ENCODE measurements at places on chromosomes 4 and X.

DNA sequence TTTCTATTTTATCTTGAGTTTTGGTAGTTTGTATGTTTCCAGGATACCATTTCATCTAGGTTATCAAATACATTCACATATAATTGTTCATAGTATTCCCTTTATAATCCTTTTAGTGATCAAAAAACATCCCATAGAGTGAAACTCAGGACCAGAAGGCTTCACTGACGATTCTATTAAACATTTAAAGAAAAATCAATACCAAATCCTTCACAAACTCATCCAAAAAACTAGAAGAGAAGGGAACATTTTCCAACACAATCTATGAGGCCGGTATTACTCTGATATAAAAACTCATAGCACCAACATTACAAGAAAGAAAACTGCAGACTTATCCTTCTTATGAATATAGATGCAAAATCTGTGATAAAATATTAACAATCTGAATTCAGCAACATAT lies 203.4 kb downstream of the ANKRD50 start:
- DNase-seq: no peak

DNA sequence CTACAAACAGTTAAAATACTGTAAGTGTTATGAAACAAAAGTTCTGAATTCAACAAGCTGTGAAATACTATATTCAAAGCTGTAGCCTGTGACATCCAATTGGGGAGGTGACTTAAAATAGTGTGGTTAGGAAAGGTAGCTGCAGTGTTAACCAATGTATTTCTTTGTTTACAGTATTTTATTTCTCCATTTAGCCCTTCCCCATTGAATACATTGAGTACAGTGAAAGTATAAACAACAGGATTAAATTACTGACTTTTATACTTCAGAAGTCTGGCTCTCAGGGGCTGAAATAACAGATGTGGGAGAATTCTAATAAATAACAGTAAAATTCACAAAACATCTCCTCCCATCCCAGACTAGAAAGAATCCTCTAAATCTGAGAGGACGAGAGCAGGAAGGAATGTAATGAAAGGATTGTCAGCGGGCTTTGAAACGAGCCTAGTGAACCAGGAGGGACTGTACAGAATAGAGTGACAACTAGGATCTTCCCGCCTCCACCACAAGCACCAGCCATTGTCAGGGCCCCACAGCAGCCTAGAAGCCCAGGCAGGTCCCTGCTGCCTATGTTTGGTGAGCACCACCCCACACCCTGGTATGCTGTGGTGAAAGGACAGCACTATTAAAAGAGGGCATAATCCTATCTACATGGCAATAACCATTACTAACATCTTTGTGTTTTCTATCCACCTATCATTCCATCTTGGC lies 73.7 kb downstream of the SPCS3 start:
- no peak for DNase-seq

DNA sequence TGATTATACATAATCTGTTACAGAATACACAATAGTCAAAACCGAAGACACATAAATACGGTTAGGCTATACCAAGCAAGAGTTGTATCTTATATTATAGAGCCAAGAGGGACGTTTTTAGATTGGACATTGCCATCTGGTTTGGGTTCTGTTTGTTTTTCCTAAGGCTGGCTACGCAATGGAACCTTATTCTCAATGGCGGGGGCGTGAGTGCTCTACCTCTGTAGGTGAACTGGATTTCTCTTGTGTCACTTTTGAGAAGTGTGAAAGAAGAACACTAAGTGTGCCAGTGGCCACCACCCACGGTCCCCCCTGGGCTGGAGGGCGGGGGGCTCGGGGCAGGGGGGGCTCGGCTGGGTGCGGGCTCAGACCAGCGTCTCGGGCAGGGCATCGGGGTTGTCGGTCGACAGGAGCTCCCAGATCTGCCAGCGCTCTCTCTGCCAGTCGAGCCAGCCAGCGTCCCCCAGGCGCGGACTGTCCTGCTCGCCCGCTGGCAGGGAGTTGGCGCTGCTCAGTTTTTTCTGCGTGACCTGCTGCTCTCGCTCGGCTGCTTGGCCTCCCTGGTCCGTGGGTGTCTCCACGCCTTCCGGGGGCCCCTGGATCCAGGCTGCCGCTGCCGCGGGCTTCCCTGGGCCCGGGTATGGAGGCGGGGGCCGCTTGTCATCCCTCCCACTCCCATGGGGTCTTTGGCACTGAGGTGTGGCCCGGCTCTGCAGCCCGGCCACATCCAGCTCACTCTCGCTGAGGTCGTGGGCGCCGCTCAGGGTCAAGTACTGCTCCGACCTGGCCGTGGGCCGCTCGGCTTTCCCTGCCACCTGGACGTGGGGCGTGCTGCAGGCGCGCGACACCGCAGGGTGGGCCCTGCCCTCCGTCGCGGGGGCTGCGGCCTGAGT lies 27.6 kb downstream of the HCCS start:
- no peak for DNase-seq

DNA sequence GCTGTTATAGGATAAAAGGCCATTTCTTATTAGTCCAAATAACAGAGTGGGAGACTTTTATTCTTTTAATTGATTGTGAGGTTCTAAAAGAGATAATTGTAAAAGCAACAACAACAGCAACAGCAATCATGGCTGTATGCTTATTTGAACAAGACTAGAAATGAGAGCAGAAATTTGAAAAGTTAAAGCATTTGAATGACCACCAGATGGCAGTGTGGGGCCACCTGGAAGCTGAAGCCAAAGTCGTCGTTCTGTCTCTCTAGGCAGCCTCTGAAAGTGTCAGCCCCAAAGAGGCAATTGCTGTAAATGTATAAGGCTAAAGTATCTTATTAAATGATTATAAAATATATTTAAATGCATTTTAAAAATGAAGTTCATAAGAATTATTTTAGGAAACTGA lies 42.2 kb downstream of the SH2D1A start:
- DNase-seq: peak; percentile 25

DNA sequence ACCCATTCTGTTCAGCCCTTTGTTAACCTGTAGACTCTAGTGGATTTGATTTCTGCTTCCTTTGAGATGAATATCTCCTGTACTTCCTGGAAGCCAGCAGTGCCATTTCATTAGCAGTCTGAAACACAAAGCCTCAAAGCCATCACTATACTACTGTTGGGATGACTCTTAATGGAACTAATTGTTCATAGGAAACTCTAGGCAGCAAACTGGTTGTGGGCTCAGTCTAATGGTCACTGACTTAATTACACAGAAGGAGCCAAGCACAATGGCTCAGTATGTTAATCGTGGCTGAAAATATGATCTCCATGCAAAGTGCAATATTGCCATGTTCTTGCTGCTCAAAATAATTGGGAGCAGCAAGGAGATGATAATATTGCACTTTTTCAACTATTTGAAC lies 262.3 kb downstream of the ARHGAP24 start:
- DNase-seq: no peak

- no peak for DNase-seq
Measured at GRCh38 chr4:116016201-116016600, 902.8 kb upstream of the NDST4 start.

- DNase-seq: no peak
Measured at GRCh38 chrX:106208154-106208553, 40.0 kb downstream of the PWWP3B start.

GRCh38 chrX:48306175-48306574 lies 50.3 kb downstream of the SSX3 start:
- no peak for DNase-seq

DNA sequence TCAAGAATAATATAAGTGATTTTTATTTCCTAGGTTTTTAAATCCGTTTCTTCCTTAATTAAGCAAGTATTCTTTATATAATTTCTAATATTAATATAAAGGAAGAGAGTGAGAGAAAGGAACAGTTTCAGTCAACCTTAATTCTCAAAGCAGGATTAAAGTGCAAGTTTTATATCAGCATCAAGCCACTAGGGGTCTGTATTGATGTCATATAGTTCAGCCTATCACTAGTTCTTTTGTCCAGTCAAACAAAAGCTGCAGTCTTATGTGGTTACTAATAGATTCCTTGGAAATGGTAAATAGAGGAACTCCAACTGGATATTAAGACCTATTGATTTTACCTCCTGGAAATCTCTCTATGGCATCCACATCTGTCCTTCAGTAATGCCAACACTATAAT lies 82.0 kb downstream of the NAP1L3 start:
- DNase-seq: no peak

DNA sequence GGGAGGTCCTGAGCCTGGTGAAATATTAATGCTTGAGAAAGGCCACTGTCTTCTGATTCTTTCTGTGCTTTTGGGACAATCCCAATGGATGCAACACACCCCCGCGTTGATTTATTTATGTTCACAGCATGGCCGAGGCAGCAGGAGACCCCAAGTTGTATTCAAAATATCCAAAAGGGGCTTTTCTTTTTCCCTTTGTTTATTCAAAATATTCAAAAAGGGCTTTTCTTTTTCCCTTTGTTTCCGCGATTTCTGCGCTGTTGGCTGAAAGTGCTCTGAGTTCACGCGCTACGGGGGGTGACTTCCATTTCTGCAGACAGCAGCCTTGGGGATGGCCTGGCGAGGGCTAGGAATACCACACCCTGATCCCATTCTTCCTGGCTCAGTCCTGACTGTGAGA lies 59.5 kb upstream of the PPP2R3B start:
- DNase-seq: no peak

- no peak for DNase-seq
Measured at GRCh38 chr4:19614171-19614570, 637.5 kb upstream of the SLIT2 start.

DNA sequence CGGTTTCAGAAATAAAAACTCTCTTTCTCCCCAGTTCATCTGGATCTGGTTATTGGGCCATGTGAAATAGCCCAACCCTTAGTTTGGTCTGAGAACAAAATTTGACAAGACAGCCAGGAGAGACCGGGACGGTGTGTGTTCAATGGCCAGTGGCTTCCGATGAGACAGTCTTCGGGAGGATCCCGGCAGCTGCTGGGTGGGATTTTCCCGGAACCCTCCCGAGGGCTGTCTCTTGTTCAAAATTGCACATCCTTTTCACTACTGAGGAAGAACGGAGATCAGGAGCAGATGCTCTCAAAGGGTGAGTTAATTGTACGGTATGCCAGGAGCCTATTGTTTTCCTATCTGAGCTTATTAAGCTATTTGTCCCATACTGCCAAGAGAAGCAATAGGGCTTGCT lies 166.5 kb downstream of the PRR32 start:
- DNase-seq: no peak

GRCh38 chr4:184328022-184328736 lies 110.5 kb upstream of the ENPP6 start:
- no peak for DNase-seq

- DNase-seq: peak; percentile 31
Measured at GRCh38 chr4:82798168-82799005, at the start of gene SCD5. Gene SCD5 (minus strand): TSS chr4:82798796. CDS start chr4:82798537, 259 bp downstream.

- no peak for DNase-seq
Measured at GRCh38 chr4:32440391-32440790, 1720.2 kb downstream of the PCDH7 start.

DNA sequence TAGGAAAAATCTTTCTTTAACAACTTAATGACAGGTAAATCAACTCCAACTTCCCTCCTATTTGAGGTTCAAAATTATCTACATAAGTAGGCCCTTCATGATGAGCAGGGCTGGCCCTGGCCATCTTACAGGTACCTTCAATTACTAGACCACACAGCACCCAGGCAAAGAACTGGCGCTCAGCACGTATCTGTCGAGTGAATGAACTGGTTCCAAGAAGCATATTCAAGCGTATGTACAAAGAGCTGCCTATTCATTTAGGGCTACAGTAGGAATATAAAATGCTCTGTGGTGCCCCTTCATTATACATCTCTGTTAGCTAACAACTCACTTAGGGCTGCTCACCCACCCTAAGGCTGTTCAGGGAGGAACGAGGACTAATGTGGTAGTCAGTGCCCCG lies 48.0 kb downstream of the TSPAN5 start:
- no peak for DNase-seq

GRCh38 chr4:6987588-6987961 lies 55.6 kb upstream of the TADA2B start:
- DNase-seq: no peak

GRCh38 chr4:130814896-130815295 lies 1718.9 kb downstream of the C4orf33 start:
- DNase-seq: no peak

DNA sequence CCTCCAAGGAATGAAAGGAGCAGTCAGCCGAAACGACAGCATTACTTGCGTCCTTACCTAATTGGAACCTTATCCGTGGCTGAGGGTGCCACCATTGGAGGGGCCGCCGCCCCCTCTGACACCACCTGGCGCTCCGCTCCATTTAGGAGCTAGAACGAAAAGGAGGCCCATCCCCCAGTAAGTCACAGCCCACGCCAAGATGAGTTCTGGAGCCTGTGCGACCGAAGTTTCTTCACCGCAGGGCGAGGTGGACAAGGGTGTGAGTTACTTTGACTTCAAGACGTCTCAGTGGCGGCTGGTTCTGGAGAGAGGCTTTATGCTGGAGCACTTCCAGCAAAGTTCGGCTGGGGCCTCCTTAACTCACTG lies 729 bp upstream of the IRF2 start:
- DNase-seq: no peak

GRCh38 chrX:38505583-38505982 lies 55.8 kb upstream of the TSPAN7 start:
- no peak for DNase-seq

- no peak for DNase-seq
Measured at GRCh38 chr4:151227172-151227571, 49.8 kb upstream of the PRSS48 start.

DNA sequence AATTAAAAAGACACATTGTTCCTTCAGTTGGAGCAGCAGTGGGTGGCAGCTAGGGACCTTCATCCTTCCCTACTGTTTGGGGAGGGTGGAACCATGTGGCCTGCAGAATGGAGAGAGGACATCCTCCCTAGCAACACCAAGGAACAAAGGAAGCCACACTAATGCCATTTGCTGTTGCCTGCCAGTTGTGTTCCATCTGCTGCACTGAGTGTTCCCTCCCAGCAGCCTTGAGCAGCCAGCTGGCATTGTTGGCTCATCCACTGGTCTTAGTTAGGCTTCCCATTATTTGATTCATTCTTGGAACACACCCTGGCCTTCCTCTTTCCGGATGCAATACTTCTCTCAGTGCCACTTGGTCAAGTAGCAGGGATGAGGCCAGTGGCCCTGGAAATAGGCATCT lies 25.0 kb upstream of the HMGB3 start:
- no peak for DNase-seq

DNA sequence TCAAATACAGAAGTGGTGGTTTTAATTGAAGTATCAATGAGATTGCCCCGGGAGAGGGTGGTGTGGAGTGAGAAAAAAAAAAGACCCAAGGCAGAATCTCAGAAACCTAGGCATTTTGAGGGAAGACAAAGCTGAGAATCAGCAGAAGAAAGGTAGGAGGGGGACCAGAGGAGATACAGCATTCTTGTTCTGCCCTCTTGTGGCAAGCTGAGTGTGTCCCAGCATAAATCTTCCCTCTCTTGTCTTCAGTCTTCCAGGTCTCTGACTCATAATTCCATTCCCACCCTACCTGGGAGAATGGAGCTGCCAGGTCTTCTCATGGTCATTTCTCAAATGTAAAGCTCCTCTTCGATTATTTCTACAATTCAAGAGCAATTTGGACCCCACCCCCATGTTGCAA lies 32.7 kb upstream of the MAGED1 start:
- DNase-seq: no peak

DNA sequence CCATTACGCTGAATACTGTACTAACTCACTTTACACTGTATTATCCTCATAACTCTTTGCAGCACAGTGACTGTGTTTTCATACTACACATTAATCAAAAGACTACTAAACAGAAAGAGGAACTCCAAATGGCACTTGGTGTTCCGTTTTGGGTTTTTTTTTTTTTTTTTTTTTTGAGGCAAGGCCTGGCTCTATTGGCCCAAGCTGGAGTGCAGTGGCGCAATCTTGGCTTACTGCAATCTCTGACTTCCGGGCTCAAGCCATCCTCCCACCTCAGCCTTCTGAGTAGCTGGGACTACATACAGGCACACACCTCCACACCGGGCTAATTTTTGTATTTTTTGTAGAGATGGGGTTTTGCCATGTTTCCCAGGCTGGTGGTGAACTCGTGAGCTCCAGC lies 10.7 kb downstream of the KLHL8 start:
- no peak for DNase-seq

All from stimulated activated CD8-positive, alpha-beta memory T cell treated with anti-CD3 and anti-CD28 coated beads, Interleukin-7, amount 100 ng/mL, for 1 hour (primary cell).